ENCODE measurements at places on chromosomes 7 and 10. TPM values are rescaled to one million over a fixed set of nuclear protein-coding genes. Genes with fewer than 3 reads are reported as not detected.

Gene AFAP1L2
- polyA plus RNA-seq = 3.0 TPM

DNA sequence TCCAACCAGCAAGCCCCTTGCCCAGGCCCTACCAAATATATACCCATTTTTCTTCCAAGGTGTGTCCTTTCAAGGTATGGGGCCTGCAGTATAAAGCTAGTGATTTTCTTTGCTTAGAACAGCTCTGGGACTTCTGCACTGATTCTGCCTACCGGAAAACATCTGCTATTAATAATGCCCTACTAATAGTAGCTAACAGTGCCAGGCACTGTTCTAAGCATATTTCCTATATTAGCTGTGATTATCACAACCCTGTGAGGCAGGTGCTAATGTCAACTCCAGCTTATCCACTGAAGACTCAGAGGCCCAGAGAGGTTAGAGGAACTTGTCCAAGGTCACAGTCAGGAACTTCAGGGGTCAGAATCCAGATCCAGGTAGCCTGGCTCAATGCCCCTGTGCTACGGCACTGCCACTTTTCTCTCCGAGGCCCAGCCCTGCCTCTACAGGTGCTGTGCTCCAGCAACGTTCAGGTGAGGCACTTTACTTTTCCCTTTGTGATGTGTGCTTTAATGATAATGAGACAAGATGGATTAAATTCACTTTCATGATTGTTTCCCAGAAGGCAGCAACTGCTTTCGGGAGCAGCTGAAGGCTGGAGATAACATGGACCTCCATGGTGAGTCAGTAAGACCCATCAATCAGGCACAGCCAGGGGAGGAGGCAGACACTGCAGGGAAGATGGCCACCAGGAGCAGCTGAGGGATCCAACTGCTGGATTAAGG lies 26.7 kb downstream of the TAS2R41 start:
- no peak for DNase-seq

DNA sequence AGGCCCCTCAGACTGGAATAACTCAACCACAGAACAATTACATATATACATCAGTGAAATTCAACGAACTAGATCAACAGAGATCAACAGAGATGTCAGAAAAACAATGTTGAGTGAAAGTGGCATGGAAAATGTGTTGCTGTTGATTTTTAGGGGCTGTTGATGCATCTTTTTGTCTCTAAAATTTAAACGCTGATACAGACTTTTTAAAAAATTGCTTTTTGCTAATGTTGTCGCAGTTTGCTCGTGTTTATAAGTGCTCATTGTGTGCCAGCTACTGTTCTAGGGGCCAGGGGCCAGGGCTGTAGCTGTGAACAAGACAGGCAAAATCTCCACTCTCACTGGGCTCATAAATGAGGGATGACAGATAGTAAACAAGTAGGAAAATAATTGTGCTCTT lies 18.3 kb downstream of the TMEM248 start:
- DNase-seq = no peak

- no peak for DNase-seq
These were observed 18.2 kb downstream of the ADCY1 start for GRCh38 chr7:45592230-45592991.

Gene RAB11FIP2
- polyA plus RNA-seq = 2.6 TPM

DNA sequence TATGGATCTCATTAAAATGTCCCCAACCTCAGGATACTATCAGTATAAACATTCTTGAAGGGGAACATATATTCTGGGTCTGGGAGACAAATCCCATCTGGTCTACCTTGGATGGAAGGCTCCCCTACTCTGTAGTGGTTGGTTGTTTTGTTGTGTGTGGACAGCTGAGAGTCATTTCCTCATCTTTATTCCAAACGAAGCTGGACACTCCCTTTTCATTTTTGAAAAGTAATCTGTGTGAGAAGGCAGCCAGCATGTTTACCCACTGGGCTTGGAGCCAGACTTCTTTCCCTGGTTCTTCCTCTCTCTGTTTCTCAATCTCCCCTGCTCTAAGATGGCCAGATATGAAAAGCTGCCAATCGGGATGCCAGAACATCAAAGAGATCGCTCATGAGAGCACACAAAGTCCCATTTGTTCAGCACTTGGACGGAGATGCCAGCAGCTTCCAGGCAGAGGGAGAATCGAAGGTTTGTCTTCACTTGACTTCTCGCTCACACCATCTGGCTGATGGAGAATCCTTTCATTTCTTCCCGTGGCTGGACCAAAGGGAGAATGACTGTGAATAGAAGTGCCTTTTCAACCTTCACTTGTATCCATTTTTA lies 108.1 kb upstream of the AGR3 start:
- DNase-seq = peak; percentile 55

Gene EPHB6
- 14.9 TPM for polyA plus RNA-seq

- DNase-seq = no peak
These were observed 51.9 kb upstream of the PIK3AP1 start for GRCh38 chr10:96772196-96772595.

GRCh38 chr10:62038609-62039190 lies 137.2 kb downstream of the ARID5B start:
- peak; percentile 63 for DNase-seq

Gene FEZF1
- polyA plus RNA-seq = not detected

DNA sequence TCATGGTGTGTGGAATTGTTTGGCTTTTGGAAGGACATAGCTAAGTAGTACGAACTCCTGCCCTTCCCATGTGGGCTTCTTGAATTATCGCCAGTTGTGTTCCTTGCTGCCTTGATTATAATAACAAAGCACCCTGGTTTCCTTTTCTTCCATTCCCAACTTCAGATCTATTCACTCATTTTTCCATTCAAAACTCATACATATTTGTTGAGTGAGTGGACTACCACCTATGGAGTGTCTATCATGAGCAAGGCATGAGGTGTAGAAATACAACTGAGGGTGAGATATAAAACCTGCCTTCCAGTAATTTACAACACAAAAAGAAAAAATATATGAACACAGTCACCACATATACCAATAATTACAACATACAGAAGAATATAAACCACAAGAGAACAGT lies 4.9 kb upstream of the COL17A1 start:
- DNase-seq = no peak

Gene ADAM12
- 0.48 TPM for polyA plus RNA-seq

- no peak for DNase-seq
These were observed 1247.8 kb upstream of the SORCS1 start for GRCh38 chr10:108412323-108412722.

- DNase-seq = no peak
These were observed 233.1 kb downstream of the BMPER start for GRCh38 chr7:34138483-34138882.

GRCh38 chr10:122121059-122121458 lies 132.1 kb downstream of the TACC2 start:
- DNase-seq = no peak

- DNase-seq = no peak
These were observed 4.1 kb downstream of the FHIP2A start for GRCh38 chr10:114825513-114826253.

Gene SSMEM1
- polyA plus RNA-seq = not detected

GRCh38 chr7:137169282-137169698 lies 174.2 kb downstream of the PTN start:
- peak; percentile 57 for DNase-seq

- DNase-seq = no peak
These were observed 236.6 kb downstream of the POM121L12 start for GRCh38 chr7:53272081-53272480.

- no peak for DNase-seq
These were observed 72.5 kb downstream of the CDK6 start for GRCh38 chr7:92763636-92764423.

DNA sequence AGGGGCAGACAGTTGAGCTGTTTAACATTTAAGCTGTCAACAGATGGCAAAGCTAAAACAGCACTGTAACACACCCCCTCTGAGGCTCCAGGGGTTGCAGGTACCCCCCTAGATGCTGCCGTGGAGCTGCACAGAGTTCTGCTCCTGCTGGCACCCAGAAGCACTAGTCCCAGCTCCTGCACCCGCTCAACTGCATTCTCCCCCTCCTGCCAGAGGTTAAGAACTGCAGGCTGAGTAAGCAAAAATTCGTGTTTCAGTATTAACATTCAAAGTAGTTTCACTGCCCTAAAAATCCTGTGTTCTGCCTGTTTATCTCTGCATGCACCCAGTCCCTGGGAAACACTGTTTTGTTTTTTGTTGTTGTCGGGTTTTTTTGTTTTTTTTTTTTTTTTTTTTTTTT lies 790.8 kb upstream of the KCND2 start:
- DNase-seq = no peak

GRCh38 chr7:79093421-79093820 lies 360.0 kb downstream of the MAGI2 start:
- DNase-seq = no peak

Gene BCL7B
- polyA plus RNA-seq = 64.9 TPM

Gene ZMIZ1
- polyA plus RNA-seq = 26.8 TPM

DNA sequence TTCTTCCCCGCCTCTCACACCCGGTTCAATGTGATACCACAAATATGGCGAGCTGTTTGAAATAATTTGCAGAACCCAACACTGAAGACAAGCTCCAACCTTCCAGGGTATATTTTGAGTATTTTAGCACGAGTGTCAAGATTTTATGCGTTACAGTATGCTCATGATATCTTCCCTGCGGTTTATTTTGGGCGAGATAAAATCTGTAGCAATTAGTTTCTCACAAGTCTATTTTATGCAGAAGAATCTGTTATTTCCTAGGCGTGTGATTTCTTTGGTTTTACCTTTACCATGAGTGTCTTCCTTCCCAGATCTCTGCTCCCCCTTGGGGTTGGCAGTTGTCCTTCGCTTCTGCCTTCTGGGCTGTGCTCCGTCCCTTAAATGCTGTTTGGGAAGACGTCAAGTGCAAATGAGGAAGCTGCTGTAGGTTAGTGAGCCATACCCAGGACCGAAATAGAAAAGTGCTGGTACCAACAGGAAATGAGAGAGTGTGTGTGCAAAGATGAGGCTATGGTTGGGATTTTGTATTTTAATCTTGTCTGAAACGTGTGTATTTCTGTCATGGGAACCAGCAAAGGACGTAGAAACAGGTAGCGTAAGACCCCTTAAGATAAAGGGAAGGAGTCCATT lies 299.8 kb downstream of the KLF6 start:
- no peak for DNase-seq

DNA sequence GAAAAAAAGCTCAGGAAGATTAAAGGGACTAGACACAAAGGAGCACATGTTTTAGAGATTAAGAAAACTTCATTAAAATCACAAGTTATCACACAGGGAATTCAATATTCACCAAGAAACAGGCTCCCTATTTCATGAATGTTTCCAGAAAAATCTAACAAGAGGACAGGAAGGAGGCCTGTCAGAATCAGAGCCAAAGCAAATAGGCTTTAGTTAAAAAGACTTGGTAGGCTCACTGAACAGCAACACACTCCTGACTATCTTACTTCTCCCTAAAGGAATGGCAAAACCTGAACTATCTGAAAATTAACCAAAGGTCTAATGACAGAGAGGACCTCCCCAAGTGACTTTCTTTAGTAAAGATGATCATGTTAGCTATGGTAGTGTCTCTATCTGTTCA lies 188.3 kb upstream of the MEOX2 start:
- DNase-seq = no peak

- DNase-seq = no peak
These were observed 193.9 kb upstream of the TCF7L2 start for GRCh38 chr10:112756235-112756527.

- DNase-seq = no peak
These were observed 62.8 kb upstream of the NPS start for GRCh38 chr10:127486355-127486754.

GRCh38 chr10:84845628-84846261 lies 517.4 kb downstream of the CCSER2 start:
- no peak for DNase-seq

GRCh38 chr10:126499744-126500143 lies 111.5 kb upstream of the ADAM12 start:
- DNase-seq = no peak

- DNase-seq = no peak
These were observed 10.6 kb upstream of the ZNF239 start for GRCh38 chr10:43585046-43585445.

Gene HOXA4
- 0.59 TPM for polyA plus RNA-seq

- no peak for DNase-seq
These were observed 780 bp downstream of the CYP3A5 start for GRCh38 chr7:99679032-99679399.

GRCh38 chr10:83037653-83038052 lies 1101.7 kb upstream of the GHITM start:
- DNase-seq = no peak

Gene CYP26C1
- polyA plus RNA-seq = not detected

- DNase-seq = no peak
These were observed 114.8 kb upstream of the ADO start for GRCh38 chr10:62689712-62690111.

- no peak for DNase-seq
These were observed 2.8 kb upstream of the FAM53B start for GRCh38 chr10:124746992-124747391.

- DNase-seq = peak; percentile 71
These were observed 1.1 kb downstream of the MARVELD1 start for GRCh38 chr10:97714401-97715258.

- DNase-seq = no peak
These were observed 452.5 kb downstream of the PLXNA4 start for GRCh38 chr7:132123773-132124172.

DNA sequence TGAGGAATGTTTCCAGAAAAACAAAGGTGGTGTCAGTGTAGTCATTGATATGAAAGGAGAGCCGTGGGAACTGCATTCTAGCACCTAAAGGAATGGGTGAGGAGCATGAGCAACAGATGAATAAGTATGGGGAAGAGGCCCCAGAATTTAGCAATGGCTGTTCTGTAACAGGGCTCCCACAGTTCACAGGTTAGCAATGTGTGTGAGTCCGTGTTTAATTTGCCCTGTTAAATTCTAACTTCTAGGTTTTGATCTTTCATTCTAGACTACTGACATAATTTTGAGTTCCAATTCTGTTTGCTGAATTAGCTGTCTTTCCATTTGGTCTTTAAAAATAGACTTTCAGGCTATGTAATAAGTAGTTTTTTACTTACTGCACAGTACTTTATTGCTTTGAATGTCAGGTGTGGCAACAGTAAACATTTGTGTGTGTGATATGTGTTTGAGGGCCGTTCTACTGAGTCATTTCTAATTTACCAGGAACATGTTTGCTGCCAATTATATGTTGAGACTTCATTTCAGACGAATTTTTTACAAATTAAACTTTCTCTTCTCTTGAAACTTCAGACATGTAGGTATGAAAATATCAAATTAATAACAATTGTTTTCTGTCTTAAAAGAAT lies 8.8 kb downstream of the STK17A start:
- DNase-seq = no peak

DNA sequence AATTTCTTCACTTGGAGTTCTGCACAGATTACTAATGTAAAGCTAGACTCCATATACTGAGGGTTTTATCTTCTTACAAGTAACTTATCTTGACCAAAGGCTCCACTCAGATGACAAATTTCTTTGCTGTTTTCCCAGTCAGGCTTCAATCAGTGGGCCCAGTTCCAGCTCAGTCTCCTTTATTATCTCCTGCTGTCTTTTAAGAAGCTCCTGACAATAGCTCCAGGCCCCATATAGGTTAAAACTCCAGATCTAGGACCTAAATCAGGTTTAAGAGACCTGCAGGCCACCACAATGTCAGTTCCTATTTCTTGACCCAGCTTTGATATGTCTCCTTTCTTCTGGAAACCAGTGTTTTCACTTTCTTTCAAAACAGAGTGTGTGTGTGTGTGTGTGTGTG lies 165.2 kb downstream of the RELN start:
- no peak for DNase-seq

- DNase-seq = no peak
These were observed 75.9 kb downstream of the SORBS1 start for GRCh38 chr10:95485056-95485844.

GRCh38 chr10:50467209-50467608 lies 156.5 kb downstream of the SGMS1 start:
- no peak for DNase-seq

- DNase-seq = no peak
These were observed 14.7 kb downstream of the SH3PXD2A start for GRCh38 chr10:103840740-103841070.

Gene NKX2-3
- polyA plus RNA-seq = not detected

GRCh38 chr7:77799078-77799964 lies 748 bp downstream of the PHTF2 start:
- DNase-seq = peak; percentile 42

Data from heart right ventricle (tissue), 16 donors.